ENCODE measurements at places on chromosomes 3 and 15.

- no peak for DNase-seq
Observed at GRCh38 chr3:117743993-117744392, 1034.4 kb downstream of the TUSC7 start.

DNA sequence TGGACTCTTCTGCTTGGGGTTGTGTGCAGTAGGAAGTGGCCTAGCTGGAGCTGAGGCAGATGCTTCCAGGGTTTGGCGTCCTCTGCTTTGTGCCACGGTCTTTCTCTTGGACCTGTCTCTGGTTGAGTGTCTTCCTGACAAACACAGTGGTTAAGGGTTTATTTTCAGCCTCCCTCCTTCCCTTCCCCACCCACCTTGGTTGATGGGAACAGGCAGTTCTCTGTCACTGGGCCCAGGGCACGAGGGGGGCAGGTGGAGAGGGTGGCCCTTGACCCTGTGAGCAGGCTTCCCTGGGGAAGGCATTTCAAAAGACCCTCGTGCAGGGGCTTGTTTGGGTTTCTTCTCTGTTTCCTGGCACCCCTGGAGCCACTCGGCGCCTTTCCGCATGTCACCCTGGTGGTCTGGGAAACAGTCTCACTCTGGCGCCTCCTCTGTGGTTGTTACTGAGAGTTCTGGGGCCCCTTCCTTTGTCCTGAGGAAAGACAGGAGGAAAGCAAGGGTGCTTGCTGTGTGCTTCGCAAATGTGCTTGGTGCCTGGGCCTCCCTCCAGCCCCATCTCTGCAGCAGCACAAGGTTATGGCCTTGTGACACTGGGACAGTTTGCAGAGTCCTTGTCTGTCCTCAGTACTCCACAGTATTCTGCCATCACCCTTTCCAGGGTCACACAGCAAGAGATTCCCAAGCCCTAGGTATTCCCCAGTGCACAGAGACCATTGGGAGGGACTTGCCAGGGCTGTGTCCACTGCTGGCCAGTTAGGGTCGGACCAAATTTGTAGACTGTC is 10.3 kb upstream of the STAB1 start:
- no peak for DNase-seq

- no peak for DNase-seq
Observed at GRCh38 chr3:9402410-9403228, 5.2 kb downstream of the SETD5 start.

GRCh38 chr3:100333970-100334487 is 528 bp upstream of the NIT2 start:
- no peak for DNase-seq

- no peak for DNase-seq
Observed at GRCh38 chr15:33150971-33151370, 43.5 kb downstream of the FMN1 start.

DNA sequence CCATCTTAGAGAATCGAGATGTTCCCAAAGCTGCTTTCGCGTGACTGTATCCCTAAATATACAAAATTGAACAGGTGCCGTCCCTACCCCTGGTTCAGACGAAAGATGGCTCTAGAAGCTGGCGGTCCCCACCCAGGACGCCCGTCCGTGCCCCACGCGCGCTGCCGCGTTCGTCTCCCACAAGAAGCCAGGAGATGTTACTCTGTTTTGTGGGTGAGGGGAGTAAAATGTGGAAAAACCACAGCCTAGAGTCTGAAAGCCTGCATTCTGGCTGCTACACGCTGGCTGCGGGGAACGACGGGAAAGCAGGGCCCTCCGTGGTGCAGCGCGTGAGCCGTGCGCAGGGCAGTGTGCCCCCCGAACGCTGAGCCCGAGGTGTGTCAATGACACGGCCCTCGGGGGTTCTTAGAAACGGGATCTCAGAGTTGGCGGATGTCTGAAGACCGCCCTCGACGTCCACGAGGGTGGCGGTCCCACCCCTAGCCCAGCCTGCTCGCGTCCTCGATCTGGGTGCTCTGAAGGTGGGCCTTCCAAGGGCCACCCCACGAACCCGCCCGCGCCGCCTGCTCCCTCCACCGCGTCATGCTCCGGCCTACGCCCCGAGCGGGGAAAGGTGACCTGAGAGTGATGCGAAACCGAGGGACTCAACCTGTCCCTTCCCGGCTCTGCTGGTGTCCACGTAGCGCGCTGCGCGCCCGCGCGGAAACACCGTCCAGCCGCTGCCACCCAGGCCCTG is 95.6 kb downstream of the OCA2 start:
- no peak for DNase-seq

GRCh38 chr3:184582646-184583577 is 21.3 kb downstream of the EPHB3 start:
- no peak for DNase-seq

DNA sequence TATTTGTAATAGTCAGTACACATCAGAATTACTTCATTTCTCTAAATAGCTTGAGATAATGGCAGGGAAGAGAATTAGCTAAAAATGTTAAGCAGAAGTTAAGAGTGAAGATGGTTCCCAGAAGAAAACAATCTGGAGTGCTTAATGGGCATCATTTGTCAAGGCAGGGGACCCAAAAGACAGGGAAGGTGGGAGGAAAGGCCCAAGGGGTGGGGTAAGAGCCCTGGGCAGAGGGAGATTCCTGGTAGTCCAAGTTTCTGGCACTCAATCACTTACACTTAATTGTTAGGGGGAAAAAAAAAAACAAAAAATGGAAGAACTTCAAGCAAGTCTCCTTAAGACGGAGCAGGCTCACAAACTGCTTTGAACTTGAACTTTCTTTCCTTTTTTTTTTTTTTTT is 28.9 kb downstream of the TNFAIP8L3 start:
- no peak for DNase-seq

DNA sequence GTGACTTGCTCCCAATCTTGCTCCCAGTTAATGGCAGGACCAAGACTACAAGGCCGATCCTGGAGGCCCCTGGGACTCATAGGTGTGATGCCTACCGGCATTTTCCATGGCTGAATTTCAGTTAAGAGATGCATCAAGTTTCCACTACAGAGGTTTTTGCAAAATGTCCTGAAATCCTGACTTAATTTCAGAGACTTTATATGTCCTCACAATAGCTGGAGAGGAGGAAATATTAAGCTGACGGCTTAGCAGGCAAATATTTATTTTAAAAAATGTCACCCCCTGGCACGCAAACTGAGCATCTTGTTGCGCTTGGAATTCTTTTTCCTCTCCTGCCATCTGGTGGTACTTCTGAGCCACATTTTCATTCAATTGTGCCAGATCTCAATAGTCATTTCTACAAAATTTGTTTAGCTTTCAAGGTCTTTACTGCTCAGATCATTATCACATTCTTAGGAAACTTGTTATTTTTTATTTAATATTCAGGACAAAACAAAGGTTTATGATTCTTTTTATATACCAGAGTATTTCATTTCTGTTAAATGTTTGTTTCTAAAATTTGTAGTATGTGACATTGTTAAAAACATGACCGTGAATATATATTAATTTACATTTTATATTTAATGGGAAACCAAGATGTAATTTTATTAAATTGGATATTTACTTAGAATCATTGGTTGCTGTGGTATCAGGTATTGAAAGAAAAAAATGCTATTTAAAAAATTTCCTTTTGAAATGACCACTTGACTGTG is 189.2 kb upstream of the THRB start:
- no peak for DNase-seq

DNA sequence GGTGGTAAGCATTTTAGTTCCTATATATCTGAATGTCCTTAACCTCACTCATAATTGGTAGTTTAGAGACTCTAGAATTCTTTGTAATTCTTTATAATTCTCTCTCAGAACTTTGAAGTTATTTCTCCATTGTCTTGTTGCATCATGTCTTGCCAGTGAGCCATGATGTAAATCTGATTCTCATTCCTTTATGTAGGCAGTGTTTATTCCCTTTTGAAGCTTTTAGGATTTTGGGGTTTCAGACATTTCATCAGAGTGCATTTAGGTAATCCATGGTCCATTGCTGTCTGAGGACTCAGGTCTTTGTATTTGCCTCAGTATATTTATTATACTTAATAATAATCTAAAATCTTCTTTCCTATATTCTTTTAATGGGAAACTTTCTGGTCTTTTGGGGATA is 20.6 kb downstream of the CMC1 start:
- no peak for DNase-seq

GRCh38 chr3:169505577-169506230 is 157.8 kb downstream of the MECOM start:
- no peak for DNase-seq

DNA sequence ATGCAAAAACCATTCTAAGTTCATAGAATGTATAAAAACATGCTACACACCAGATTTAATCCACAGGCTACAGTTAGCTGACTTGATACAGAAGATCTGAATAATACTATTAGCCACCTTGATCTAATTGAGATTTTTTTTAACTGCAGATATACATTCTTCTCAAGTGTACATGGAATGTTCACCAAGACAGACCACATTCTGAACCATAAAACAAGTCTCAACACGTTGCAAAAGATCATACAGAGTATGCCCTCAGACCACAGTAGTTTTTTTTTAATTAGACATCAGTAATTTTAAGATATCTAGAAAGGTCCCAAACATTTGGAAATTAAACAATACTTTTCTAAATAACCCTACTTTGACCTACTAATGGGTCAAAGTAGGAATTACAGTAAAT is 83.3 kb downstream of the FGF7 start:
- no peak for DNase-seq

DNA sequence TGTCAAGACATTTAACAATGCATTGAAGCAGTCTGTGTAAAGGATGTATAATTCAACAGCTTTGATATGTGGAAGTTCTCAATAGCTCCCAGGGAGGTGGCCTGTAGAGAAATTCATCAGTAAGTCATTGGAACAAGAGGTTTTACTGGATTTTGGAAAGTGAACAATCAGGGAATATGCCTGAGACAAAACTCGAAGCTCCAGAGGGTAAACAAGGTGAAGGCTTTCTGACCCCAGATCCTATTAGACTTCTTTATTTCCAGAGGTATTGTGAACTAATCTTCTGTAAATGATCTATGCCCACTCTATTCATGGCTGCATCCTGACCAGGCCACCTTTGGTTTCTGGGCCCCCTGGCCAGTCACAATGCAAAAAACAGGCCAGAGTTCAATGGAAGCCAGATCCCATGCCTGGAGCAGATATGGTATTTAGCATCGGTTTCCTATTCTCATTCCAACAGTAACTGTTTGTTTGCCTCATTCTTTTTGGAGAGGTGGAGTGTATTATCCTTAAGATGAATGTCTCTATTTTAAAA is 177.3 kb downstream of the SATB1 start:
- no peak for DNase-seq
